ENCODE measurements at places on chromosomes 3 and 15. TPM values are rescaled to one million over a fixed set of nuclear protein-coding genes. Genes with fewer than 3 reads are reported as not detected.
A peak's percentile ranks its signal among the peaks of the same experiment; 100 is the strongest.

- peak; percentile 42 for DNase-seq
Observed at GRCh38 chr15:72222393-72222792, 8.6 kb downstream of the PKM start.

- no peak for DNase-seq
Observed at GRCh38 chr15:68187559-68187958, 17.6 kb downstream of the CALML4 start.

- no peak for DNase-seq
Observed at GRCh38 chr3:113111011-113111707, 100.2 kb upstream of the BOC start.

DNA sequence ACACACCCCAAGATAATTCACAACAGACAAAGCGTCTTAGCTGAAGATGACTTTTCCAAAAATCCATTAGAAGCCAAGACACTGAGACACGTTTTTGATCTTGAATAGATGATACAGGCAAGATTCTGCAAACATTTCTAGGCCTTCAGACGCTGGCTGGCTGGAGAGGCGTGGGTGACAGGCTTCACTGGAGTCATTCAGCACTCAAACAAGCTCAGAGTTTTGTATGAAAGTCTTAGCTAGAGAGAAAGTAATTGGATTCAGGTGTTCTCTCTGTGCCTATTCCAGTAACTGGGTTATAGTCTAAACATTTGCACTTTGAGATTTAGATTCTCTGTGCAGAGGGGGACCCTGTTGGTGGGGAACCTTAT lies 147.7 kb upstream of the BHLHE40 start:
- no peak for DNase-seq

FBXO40 gene
- total RNA-seq: not detected

ARNT2 gene
- 26.9 TPM for total RNA-seq

TEX55 gene
- total RNA-seq: not detected

EFCAB12 gene
- total RNA-seq: 10.5 TPM

MAN2C1 gene
- 237 TPM for total RNA-seq

GOLGA6A gene
- total RNA-seq: not detected
